ENCODE measurements at places on chromosomes 2 and 18.

GRCh38 chr2:79770926-79771325 is 258.1 kb downstream of the CTNNA2 start:
- no peak for DNase-seq

DNA sequence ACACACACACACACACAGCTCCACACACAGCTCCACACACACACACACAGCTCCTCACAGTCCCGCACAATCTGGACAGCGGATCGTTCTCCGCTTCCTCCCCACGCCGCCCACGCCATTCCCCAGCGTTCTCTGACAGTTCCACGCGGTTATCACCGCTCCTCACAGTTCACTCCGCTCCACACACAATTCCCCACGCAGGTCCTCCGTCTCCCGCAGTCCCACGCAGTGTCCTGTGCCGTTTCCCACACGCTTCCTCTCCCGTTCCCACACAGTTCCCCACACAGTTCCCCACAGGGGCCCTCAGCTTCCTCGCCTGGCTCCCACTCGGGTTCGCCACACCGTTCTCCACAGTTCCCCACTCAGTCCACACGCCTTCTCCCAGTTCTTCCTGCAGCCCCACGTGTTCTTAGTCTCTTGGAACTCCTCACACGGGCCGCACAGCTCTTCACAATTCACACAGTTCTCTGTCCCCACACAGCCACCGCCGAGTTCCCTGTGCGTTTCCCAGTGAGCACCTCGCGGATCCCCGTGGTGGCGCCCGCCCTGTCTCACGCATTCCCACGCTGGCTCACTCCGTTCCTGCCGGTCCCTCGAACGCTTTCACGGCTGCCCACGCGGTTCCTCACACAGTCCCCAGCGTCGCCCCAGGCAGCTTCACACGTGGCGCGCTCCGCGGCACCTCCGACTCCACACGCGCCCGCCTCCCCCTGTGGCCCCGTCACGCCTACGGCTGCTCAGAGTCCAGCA is 38.4 kb downstream of the KIF1A start:
- no peak for DNase-seq

DNA sequence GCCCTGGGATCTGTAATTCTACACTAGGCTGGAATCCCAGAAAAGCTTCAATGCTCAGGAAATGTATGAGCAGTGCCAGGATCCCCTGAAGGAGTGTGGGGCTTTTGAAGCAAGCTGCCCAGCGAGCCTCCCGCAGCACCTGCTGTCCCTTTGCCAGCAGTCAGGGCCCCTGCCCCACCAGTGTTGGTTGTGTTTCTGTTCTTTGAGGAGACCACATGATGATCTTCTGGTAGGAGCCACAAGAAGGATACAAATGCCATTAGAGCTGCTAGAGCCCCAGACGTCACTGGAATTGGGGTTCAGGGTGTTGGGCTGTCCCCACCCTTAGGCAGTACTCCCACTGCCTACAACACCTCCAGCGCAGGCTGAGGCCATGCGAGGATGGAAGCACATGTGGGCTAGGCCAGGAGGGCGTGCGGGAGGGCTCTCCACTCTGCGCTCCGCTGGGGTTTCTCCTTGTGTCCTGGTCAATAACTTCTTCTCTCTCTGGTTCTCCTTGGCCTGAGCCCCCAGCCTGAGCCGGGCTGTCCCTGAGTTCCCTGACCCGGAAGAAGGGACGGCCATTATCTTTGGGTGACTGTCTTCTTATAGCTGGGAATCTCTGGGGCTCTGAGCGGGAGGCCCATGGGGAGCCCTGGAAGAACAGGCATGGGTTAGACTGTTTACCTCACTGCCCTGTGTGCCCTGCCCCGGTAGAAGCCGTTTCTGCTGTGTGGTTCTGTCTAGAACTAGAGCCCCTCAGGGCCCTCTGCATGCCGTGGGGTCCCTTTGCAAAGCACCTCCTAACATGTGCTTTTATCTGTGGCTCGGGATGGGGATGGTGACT is 73.9 kb downstream of the LRRFIP1 start:
- no peak for DNase-seq

- DNase-seq = no peak
These were observed 5.9 kb upstream of the POMC start for GRCh38 chr2:25174192-25174861.

- no peak for DNase-seq
These were observed 192.1 kb downstream of the SP3 start for GRCh38 chr2:173773076-173773475.

- no peak for DNase-seq
These were observed 103.9 kb upstream of the TMEFF2 start for GRCh38 chr2:192298664-192299063.

- DNase-seq = no peak
These were observed 174.0 kb upstream of the SLC8A1 start for GRCh38 chr2:40625849-40626248.

GRCh38 chr18:53817976-53818950 is 406.2 kb downstream of the MBD2 start:
- no peak for DNase-seq

DNA sequence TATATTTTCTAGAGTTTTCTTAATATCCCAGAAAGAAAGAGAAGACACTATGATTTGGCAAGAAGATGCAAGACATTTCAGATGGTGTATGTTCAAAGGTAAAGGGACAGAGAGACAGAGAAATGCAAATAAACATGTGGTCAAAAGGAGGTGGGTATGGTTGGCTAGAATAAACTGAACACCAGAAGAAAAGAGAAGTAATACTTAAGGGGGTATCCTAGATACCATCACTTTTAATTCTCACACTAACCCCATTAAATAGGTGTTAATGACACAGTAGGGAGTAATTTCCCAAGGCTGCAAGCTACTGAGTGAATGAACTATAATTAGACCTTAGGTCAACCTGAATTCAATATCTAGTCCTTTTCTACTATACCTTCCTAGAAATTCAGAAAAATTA is 111.2 kb upstream of the CD226 start:
- DNase-seq = no peak

Measured in SIG-M5 (cell line).